ENCODE measurements at places on chromosomes 7 and 10. TPM values are rescaled to one million over a fixed set of nuclear protein-coding genes. Genes with fewer than 3 reads are reported as not detected.
A peak's percentile ranks its signal among the peaks of the same experiment; 100 is the strongest.

GRCh38 chr10:368579-369220 is 233.4 kb downstream of the ZMYND11 start:
- DNase-seq: no peak
- H3K4me1 ChIP-seq: peaks cover 69% of the 10 kb centered on the region
- H3K27ac ChIP-seq: peak overlapping the region; percentile 88
- no peaks in the 10 kb centered on the region for H3K27me3 ChIP-seq
- H3K4me3 ChIP-seq: peak overlapping the region; percentile 51

Gene LIPF
- not detected for total RNA-seq

- H3K36me3 ChIP-seq: no peaks in the 10 kb centered on the region
- H3K4me3 ChIP-seq: no peak overlapping the region
- H3K27me3 ChIP-seq: no peaks in the 10 kb centered on the region
- DNase-seq: no peak
- H3K27ac ChIP-seq: no peak overlapping the region
- H3K4me1 ChIP-seq: peaks cover 37% of the 10 kb centered on the region
Measured at GRCh38 chr10:114519306-114519669, 115.0 kb upstream of the AFAP1L2 start.

Gene IGFBP3
- total RNA-seq: 1,748 TPM

DNA sequence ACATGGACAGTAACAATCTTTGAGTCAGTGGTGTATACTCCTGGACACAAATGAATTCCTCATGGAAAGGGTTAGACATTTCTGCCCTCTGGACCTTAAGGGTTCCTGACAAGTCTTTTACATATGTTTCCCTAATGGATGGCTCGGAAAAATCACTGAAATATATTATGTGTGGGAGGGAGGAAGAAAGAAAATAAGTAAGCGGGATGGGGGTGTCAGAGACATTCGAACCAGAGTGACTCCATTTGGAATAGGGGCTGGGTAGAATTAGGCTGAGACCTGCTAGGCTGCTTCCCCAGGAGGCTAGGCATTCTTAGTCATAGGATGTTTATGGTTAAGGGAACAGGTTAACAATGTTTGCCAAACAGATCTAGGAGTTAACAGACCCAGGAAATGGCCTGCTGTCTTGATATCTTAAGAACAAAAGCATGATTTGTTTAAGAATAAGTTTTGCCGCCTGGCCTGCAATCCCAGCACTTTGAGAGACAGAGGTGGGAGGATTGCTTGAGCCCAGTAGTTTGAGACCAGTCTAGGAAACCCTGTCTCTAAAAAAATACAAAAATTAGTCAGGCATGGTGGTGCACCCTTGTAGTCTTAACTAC is 1241.7 kb downstream of the TYW1 start:
- DNase-seq: no peak
- no peak overlapping the region for H3K27ac ChIP-seq
- no peaks in the 10 kb centered on the region for H3K27me3 ChIP-seq
- H3K4me3 ChIP-seq: no peak overlapping the region
- peaks cover 2% of the 10 kb centered on the region for H3K36me3 ChIP-seq
- H3K4me1 ChIP-seq: no peaks in the 10 kb centered on the region

DNA sequence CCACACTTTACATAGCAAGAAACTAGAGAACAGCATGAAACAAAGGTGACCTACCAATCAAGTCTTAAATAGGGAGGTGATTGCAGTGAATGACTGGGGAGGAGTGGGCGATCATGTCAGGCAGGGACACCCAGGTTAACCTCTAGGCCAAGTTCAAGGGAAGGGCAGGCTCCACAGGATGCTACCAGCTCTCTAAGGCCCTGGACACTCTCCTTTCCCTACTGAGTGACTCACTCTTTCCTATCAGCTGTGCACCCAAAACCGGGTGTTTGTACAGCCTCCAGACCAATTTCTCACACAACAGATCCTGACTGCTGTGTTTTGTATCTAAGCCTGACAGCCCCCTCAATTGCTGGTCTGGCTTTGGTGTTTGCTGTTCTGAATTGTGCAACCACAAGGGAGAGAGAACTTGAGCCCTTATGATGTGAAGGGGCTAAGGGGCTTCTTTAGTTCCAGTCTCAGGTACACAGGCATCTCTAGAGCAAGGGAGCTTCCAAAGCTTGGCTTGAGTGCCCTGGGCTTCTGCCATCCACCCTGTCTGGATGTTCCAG is 107.8 kb downstream of the TBXAS1 start:
- peaks cover 12% of the 10 kb centered on the region for H3K4me1 ChIP-seq
- DNase-seq: no peak
- H3K27me3 ChIP-seq: no peaks in the 10 kb centered on the region
- no peak overlapping the region for H3K4me3 ChIP-seq
- no peak overlapping the region for H3K27ac ChIP-seq

Gene OR2A14
- not detected for total RNA-seq

- no peak for DNase-seq
- peaks cover 3% of the 10 kb centered on the region for H3K36me3 ChIP-seq
- H3K27ac ChIP-seq: peak within 1 kb of the TSS; percentile 87
- no peaks in the 10 kb centered on the region for H3K27me3 ChIP-seq
- peak within 1 kb of the TSS; percentile 93 for H3K4me3 ChIP-seq
Measured at GRCh38 chr10:126387931-126388911, at the start of gene ADAM12. Gene ADAM12 (minus strand): TSS chr10:126388477. CDS start chr10:126388145, 332 bp downstream.

DNA sequence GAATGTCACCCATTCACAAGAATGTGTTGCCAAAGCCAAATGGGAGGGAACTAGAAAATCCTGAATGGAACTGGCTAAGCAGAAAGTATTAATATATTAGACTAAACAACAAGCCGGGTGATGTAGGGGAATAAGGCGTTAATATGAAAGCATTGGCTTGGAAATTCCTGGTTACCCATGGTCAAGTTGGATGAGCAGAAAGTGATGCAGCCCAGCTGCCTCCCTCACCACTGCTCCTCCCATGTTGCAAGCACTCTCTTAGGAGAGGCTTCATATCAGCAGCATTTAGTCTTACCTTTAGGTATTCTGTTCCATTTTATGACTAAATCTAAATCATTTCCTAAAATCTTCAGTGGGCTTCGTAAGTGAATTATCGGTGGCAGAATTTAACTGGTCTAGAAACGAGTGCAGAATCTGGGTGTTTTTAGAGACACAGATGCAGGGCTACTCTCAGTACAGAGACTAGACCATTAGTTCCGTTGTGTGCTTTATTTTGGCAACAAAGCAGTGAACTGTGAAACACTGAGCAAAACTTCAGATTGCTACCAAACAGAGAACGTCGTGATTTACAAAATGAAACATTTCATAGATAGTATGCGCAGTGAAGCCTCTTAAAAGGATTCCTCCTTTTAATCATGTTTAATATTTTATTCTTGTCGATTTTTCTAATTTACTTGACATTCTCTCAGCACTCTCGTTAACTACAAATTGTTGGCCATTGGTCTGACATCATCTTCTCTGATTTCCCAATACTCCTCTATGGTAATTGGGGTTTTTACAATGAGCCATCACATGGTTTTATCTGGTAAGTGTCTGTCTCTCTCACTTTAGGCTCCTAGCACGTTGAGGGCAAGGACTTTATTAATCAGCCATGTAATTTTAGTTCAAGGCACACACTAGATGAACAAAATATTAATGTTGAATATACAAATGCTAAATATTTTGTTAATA is 22.0 kb upstream of the HGF start:
- no peak for DNase-seq
- H3K27me3 ChIP-seq: no peaks in the 10 kb centered on the region
- no peak overlapping the region for H3K4me3 ChIP-seq

Gene CYP2C19
- total RNA-seq: 0.12 TPM

Gene RSPH10B2
- total RNA-seq: not detected

Gene VSIR
- total RNA-seq: 1.3 TPM

GRCh38 chr10:62048470-62048869 is 147.0 kb downstream of the ARID5B start:
- no peaks in the 10 kb centered on the region for H3K27me3 ChIP-seq
- H3K4me1 ChIP-seq: peaks cover 81% of the 10 kb centered on the region
- no peak for DNase-seq
- peaks cover 33% of the 10 kb centered on the region for H3K36me3 ChIP-seq
- H3K4me3 ChIP-seq: peak overlapping the region; percentile 89
- H3K27ac ChIP-seq: peak overlapping the region; percentile 98

Gene FAM20C
- total RNA-seq: 35.0 TPM

GRCh38 chr7:30528779-30529178 is 24.1 kb upstream of the GGCT start:
- H3K27me3 ChIP-seq: no peaks in the 10 kb centered on the region
- no peak overlapping the region for H3K27ac ChIP-seq
- H3K4me3 ChIP-seq: no peak overlapping the region
- no peak for DNase-seq
- H3K36me3 ChIP-seq: no peaks in the 10 kb centered on the region
- peaks cover 3% of the 10 kb centered on the region for H3K4me1 ChIP-seq

Gene SYNPO2L
- not detected for total RNA-seq

GRCh38 chr7:117901089-117901797 is 28.0 kb upstream of the CTTNBP2 start:
- no peaks in the 10 kb centered on the region for H3K4me1 ChIP-seq
- H3K4me3 ChIP-seq: no peak overlapping the region
- H3K27ac ChIP-seq: no peak overlapping the region
- no peaks in the 10 kb centered on the region for H3K36me3 ChIP-seq
- DNase-seq: no peak
- H3K27me3 ChIP-seq: peaks cover 10% of the 10 kb centered on the region

- no peaks in the 10 kb centered on the region for H3K4me1 ChIP-seq
- H3K4me3 ChIP-seq: no peak overlapping the region
- no peak overlapping the region for H3K27ac ChIP-seq
Measured at GRCh38 chr7:3065724-3066143, 22.1 kb upstream of the CARD11 start.

DNA sequence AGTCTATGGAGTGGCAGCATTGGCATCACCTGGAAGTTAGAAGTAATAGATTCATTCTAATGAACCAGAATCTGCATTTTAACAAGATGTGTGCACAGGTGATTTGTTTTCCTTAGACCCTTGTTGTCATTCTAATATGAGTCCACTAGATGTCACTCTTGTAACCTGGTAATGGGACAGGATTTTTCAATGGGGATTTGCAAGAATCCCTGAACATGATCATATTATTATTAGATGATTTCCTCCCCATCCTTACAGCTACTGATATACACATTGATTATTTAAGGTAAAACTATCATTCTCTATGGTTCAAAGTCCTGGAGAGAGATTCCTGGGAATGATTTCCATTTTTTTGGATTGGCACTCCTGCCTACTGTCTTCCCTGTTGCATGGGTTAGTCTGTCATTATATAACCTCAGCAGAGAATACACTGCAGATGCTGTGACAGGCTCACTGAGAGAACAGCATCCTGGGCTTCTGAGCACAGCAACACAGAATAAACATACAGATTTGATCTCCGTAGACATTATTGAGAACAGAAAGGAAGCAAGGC is 194.9 kb downstream of the SUGCT start:
- peaks cover 73% of the 10 kb centered on the region for H3K4me1 ChIP-seq
- peaks cover 8% of the 10 kb centered on the region for H3K36me3 ChIP-seq

All from chondrocyte (in vitro differentiated cells).